K562 (cell line): ENCODE measurements at places on chromosomes 5 and 9.

- no peak for DNase-seq
Measured at GRCh38 chr9:114335745-114336144, 6.1 kb downstream of the ORM2 start.

DNA sequence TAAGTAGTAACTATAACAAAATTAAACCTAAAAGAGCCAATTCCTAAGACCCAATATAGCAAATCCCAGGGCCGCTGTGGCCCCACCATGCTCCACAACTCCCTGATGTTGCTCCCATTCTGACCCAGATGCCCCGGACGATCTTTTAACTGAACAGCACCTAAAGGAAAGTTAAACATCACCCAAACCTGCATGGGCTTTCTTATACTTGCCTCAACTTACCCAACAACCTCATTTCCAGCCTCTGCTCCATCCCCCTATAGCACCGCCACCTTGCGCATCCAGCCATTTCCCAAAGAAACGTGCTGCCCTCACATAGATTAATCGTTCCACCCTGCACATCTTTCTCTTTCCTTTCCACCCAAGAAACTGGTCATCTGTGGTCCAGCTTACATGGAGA is 54.6 kb downstream of the ZNF354C start:
- DNase-seq: no peak

DNA sequence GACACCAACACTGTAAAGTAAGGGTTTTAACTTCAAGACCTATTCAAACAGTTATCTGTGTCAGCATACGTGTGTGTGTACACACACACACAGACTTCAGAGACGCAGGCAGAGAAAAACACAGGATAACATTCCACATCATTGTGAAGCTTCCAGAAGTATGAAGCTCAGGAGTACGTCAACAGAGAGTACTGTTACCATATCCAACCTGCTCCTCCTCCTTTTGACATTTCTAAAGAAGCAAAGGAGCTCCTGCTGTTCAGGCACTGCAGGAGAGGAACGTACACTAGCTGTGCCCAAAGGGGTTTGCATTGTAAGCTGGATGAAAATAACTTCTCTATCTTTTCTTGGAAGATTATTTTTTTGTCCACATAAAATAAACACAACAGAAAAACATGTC is 180.7 kb downstream of the MEF2C start:
- DNase-seq: no peak

- no peak for DNase-seq
Measured at GRCh38 chr5:3118340-3118739, 366.9 kb upstream of the IRX2 start.

DNA sequence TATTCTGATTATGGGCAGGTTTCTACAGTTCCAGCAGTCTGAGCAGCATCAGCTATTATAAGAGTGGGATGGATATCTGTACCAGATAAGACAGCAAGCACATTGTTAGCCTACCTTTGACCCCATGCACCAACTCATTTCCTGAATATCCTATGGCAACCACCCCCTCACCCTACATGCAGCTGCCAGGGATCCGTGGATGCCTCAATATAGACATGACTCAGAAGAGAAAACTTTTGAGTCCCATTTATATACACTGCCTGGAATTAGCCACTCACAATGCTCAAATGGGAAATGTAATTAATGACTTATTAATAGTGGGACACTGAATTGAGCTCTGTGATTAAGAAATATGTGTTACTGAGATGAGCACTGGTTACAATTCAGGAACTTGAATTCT is 124.4 kb downstream of the SSBP2 start:
- no peak for DNase-seq

GRCh38 chr9:98888801-98889421 is 54.8 kb upstream of the COL15A1 start:
- no peak for DNase-seq

GRCh38 chr9:95315108-95315746 is 2.3 kb downstream of the FANCC start:
- DNase-seq: no peak

DNA sequence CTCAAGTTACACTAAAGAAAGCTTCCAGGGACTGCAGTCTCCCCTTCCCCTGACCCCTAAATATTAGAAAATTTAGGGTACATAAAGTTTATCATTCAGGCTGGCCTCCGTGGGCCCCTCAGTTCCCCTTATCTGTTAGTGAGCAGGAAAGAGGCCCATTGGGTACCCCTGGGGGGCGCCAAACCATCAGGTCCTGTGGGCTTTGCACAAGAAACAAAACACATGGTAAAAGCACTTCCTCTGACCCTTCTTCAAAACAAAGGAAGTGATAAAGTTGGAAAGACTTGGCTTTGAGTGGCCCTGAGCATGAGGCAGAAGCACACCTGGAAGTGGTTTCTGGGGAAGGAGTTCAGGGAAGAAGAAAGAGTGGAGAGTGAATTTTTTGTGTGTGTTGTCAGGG is 213.0 kb downstream of the SMARCA2 start:
- peak; percentile 15 for DNase-seq

DNA sequence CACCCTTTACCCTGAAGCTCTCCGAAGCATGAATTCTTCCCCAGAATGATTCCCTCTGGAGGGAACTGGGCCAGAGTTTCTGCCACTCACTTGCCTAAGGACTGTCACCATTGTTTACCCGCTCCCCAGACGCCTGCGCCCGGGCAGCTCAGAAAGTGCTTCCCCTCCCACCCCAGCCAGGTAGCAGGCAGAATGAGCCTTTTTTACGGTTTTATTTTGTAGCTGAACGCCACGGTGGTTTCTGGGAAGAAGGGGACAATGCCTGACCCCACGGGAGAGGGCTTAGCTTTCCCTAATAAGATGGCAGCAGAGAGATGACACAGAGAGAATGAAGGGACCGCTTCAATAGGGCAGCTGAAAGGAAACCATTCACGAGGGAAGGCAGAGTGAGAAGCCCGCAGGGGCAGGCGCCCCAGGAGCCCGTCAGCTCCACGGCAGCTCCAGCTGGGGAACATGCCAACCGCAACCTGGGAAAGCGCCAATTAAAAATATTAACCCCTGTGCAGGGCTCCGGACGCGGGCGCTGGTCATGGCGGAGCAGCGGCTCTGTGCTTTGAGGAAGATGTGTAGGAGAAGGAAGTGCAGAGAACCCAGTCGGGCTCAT is 20.4 kb upstream of the NTNG2 start:
- no peak for DNase-seq

GRCh38 chr5:130529511-130530485 is 625.5 kb downstream of the CHSY3 start:
- DNase-seq: no peak

GRCh38 chr9:127903557-127904475 is 4.4 kb upstream of the ST6GALNAC6 start:
- DNase-seq: peak; percentile 86

GRCh38 chr5:6745706-6746222 is 32.5 kb downstream of the TENT4A start:
- no peak for DNase-seq
